ENCODE measurements at places on chromosomes 3 and 15.

DNA sequence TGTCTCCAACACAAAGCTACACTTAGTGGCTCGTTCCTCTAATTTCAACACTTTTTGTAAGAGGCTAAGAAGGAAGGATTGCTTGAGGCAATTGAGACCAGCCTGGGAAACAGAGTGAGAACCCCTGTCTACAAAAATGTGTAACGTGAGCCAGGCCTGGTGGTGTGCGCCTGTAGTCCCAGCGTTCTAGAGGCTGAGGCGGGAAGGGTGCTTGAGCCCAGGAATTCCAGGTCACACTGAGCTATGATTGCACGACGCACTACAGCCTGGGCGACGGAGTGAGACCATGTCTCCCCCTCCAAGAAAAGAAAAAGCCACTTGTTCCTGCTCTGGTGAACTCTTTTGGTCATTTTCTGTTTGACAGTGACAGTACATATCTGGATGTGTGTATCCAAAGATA, 127.9 kb downstream of the GABRB3 start:
- DNase-seq = no peak

DNA sequence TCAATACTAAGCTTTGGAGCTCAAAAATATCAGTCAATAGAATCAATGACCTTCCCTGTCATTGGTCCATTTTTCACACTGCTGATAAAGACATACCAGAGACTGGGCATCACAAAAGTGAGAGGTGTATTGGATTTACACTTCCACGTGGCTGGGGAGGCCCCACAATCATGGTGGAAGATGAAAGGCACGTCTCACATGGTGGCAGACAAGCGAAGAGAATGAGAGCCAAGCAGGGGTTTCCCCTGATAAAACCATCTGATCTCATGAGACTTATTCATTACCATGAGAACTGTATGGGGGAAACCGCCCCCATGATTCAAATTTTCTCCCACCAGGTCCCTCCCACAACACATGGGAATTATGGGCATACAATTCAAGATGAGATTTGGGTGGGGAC, 81.9 kb downstream of the ANXA2 start:
- DNase-seq = no peak

GRCh38 chr3:197908957-197909701, 40.9 kb upstream of the RPL35A start:
- DNase-seq = no peak

GRCh38 chr3:142215106-142215505, 10.3 kb downstream of the GK5 start:
- no peak for DNase-seq

DNA sequence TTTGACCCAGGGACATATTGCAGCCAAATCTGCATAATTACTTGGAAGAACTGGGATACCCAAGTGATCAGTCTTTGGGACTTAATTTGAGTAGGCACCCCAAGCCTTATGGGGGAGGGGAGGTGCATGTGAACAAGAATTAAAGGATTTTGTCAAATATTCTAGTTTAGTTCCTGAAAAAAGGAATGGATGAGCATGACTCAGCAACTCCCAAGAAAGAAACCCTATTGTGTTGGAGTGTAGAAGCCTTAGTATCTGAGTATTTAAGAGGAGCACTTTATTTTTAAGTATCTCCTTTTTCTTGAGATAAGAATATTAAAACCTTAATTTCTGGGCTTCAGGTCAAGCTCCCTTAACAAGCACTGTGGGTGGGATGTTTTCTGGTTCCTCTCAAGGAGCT, 222.4 kb downstream of the CD47 start:
- DNase-seq = no peak

DNA sequence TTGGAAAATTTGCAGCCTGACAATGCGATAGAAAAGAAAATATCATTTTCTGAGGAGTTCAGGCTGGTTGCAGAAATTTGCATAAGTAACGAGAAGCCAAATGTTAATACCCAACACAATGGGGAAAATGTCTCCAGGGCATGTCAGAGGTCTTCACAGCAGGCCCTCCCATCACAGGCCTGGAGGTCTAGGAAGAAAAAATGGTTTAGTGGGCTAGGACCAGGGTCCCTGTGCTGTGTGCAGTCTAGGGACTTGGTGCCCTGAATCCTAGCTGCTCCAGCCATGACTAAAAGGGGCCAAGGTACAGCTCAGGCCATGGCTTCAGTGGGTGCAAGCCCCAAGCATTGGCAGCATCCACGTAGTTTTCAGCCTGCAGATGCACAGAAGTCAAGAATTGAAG, 14.5 kb upstream of the AP4E1 start:
- no peak for DNase-seq

DNA sequence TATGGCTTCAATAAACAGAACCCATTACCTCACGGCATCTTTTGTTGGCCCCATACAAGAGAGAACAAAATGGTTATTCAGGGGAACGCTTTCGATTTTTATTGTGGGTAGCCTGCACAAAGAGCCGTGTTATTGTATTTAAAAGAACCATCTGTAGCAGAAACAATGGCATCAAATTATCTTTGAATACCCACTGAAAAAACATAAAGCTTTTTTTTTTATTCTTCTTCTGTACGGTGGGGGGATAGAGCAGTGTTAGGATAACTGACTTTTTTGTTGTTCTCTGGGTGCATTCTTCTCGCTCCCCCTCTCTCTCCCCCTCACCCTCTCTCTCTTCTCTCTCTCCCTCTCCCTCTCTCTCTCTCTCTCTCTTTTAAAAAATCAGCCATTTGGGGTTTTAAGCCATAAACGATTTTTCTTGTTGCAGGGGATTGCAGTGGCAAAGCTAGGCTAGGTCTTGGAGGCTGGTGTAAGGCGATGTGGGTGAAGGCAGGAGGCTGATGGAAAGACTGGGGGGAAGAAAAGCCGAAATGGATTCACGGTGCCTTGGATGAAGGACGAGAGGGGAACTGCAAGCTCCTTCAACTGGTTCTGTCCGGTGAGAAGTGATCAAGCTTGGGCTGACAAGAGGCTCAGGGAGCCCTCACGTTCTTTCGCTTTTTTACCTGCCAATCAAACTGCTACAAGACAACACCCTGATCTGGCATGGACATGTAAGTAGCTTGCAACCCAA, 12.4 kb upstream of the SOX2 start:
- DNase-seq = no peak

DNA sequence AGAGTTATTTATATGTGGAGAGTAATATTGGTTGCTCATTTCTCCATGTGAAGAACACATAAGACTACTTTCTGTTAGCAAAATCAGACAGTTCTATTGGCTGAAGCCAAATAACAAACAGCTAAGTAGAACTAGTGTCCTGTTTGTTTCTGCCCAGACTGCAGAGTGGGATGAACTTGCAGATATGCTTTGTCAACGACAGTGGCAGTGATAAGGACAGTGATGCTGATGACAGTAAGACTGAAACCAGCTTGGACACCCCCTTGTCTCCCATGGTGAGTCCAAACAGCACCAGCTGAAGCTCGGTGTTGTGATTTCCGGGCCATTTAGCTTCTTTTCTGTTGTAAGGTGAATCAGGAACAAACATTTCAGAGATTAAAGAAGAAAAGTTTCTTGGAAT, 102.6 kb upstream of the IL12A start:
- DNase-seq = no peak

DNA sequence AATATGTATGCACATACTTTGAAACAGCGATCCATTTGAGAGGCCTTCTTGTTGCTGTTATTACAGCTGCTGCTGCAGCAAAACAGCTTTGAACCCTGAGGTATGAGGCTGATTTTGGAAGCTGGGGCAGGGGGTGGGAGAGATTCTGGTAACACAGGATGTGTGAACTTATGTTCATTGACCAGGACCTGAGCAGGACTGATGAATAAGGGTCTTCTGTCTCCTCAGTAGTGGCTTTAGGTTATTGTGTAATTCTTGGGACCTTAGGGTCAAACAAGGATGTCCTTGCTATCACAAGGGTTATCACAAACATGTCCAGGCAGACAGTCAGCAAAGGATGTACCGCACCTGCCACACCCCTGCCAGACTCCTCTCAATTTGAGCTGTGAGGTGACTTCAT, 41.6 kb downstream of the CTDSPL start:
- no peak for DNase-seq

- DNase-seq = no peak
These were observed 152.8 kb downstream of the CHDH start for GRCh38 chr3:53693451-53693850.

- DNase-seq = no peak
These were observed 140.8 kb upstream of the PRR23C start for GRCh38 chr3:139185527-139185926.
